Stimulated activated CD4-positive, alpha-beta T cell treated with anti-CD3 and anti-CD28 coated beads, Interleukin-15, amount 100 ng/mL, for 24 hours (primary cell): ENCODE measurements at places on chromosomes 2 and 18.

DNA sequence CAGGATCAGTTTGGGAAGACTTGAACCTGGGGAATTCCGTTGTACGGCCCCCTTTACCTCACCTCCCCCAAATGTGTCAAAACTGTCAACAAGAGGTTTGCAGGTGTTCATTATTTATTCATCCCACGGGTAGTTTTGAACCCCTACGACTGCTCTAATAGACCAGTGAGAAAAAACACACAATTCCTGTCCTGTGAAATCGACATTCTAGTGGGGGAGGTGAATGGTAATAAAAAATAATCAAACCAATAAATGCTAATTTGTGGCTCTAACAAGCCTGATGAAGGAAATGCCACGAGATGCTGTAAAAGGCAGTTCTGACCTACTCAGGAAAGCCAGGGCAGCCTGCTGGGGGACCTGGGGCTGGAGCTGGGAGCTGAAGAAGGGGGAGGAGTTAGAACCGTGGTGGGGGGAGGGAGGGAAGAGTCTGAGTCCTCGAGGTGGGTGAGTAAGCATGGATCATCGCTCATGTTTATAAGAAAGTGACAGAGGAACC is 463 bp upstream of the DNAJB2 start:
- no peak for DNase-seq

DNA sequence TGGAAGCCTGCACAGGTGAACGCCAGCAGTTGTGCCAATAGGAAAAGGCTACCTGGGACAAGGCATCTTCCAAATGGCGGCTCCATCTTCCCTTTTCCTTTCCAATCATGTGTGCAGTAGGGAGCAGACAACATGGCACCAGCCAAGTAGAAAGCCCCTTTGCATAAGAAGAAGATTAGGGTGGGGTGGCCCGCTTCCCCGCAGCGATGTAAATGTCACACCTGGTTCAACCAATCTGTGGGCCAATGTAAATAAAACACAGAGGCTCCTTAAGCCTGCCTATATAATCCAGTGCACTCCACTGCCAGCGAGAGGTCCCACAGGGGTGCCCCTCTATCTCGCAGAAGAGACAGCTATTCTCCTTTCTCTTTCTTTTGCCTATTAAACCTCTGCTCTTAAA is 468.4 kb upstream of the CRIM1 start:
- no peak for DNase-seq

DNA sequence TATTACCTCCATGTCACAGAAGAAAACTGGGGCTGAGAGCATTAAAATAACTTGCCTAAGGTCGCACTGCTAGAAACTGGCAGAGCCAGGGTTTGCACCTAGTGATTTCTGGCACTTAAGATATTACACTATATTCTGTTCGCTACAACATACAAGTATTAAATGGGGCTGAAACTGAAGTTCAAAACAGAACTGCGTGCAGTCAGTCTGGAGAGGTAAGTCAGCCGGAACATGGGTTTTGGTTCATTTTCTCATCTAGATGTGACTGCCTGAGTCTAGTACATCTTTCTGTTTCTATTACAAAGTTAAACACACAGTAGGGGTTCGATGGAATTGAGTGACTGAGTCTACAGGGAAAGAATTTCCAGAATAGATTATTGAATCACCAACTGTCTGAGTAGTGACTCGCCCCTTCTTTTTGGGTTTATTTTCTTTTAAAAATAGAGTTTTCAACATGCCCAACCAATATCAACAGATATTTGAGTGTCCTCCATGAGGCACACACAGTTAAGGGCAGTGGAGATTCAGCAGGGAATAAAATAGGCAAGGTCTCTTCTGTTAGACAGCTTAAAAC is 150.8 kb downstream of the RNF152 start:
- DNase-seq = no peak

DNA sequence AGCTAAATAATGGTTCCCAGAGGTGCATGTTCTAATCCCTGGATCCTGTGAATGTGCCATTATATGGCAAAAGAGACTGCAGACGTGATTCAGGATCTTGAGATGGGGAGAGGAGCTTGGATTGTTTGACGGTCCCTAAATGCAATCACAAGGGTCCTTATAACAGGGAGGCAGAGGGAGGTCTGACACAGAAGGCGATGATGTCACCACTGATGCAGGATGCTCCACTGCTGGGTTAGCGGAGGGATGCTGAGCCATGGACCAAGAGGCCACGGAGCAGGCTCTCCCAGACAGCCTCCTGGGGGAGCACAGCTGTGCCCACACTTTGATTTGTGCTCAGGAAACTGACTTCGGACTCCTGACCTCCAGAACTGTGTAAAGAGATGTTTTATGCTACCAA is 156.2 kb downstream of the UXS1 start:
- DNase-seq = no peak

DNA sequence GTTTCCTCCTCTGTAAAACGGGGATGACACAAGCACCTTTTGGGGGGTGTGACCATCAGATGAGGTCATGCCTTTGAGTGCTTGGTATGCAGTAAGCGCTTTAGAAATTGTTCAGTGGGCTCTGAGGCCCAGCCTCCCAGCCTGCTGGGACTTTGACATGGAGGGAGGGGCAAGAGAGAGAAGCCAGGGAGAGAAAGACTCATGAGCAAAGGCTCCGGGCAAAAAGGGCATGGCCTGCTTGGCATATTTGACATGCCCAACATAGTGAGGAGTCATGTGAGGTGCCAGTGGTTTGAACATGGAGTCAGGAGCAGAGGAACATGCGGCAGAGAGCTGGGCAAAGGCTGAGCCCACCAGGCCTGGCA is 14.0 kb downstream of the TNS1 start:
- DNase-seq = no peak

GRCh38 chr2:6966446-6966940 is 49.3 kb downstream of the RNF144A start:
- DNase-seq = no peak

GRCh38 chr2:166499281-166499680 is 5.2 kb upstream of the SCN7A start:
- DNase-seq = no peak

DNA sequence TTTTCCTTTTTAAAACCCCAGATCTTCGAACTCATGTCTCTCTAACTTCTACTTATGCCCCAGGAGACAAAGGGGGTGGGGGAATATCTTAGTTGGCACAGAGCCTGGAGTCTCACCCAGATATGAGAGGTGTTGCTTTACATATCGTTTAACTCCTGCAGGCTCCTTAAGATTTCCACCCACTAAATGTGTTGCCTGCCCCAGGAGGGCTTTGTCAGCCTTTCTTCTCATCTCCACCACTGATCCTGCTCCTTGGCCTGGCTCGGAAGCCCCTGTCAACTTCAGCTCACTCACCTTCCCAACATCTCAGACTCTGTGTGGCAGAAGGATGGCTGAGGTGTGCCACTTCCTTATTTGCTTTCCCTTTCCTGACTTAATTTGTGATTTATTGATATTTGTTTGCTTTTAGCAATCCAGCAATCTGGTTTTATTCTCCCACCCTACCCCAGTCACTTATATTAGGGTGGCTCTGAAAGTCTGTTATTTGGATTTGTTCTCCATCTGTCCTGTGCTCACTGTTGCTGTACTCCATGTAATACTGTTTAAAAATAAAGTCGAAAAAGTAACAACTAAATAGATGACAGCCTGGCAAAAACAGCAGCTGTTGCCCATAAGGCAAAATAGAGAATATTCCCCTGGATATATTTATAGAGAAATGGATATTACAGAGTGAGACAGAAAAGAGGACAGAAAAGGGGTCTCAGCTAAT is 200.6 kb downstream of the ZBTB7C start:
- no peak for DNase-seq

- DNase-seq = no peak
Observed at GRCh38 chr2:200337621-200338020, 31.1 kb downstream of the SPATS2L start.

- peak; percentile 33 for DNase-seq
Observed at GRCh38 chr2:101781791-101782426, 84.4 kb downstream of the MAP4K4 start.

- DNase-seq = no peak
Observed at GRCh38 chr2:152648336-152648735, 68.9 kb downstream of the PRPF40A start.

GRCh38 chr2:133312038-133312729 is 256.1 kb downstream of the NCKAP5 start:
- no peak for DNase-seq

DNA sequence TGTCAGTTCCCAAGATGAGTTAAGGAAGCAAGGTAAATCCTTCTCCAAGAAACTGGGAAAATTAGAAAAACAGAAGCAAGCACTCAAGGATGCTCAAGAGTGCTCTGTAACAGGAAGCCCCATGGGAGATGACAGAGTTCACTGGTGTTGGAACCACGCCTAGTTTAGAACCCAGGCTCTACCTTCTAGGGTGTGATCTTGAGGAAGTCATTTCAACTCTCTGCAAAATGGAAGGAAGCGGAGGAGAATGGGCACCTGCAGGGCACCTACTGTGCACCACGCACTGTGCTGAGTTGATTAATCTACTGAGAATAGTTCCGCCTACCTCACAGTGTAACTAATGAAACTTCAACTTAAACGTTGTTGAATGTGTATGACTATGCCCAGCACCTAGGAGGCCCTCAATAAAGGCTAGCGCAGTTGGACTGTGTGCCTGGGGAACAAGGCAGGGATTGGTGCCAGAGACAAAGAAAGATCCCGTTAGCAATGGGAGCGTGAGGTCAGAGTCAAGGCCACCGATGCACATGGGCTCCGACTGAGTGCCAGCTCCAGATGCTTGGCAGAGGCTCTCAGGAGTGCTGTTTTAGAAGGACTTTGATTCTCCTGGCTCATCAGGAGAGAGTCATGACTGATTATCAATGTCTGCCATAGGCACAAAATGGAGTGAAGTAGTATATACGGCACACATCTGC is 93.7 kb downstream of the MAPK4 start:
- DNase-seq = no peak

GRCh38 chr18:58562146-58562998 is 66.5 kb downstream of the ALPK2 start:
- no peak for DNase-seq

DNA sequence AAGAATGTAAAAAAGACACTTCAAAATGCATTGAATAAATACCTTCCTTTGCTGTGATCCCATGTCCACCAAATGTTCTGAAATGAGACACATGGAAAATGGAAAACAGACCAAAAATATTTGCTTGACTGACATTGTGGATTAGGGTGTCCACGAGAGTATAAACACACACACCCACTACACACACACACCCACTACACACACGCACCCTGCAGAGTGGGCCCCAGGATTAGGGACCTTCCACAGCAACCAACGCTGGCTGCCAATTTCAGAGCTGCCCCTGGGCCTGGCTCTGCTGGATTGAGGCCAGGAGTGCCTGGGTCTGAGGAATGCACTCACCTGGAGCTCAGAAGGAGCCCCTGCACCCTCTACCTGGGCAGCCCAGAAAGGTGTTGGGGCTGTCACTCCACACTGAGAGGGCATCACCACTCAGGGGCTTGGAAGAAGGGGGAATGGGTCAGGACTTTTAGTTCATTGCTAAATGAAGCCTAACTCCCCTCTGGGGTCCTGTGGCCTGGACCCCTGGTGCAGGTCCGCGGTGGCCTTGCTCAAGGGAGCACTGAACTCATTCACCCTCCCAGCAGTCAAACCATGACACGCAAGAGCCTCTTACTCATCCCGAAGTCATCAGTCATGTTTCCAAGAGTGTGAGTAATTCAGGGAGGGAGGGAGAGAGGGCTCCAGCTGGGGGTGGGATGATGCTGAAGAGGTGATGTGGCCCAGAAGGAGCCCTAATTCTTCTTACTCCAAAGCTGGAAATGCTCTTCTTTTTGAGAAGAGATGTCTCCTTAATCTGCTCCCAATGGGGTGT is 50.2 kb upstream of the PLB1 start:
- peak; percentile 80 for DNase-seq

DNA sequence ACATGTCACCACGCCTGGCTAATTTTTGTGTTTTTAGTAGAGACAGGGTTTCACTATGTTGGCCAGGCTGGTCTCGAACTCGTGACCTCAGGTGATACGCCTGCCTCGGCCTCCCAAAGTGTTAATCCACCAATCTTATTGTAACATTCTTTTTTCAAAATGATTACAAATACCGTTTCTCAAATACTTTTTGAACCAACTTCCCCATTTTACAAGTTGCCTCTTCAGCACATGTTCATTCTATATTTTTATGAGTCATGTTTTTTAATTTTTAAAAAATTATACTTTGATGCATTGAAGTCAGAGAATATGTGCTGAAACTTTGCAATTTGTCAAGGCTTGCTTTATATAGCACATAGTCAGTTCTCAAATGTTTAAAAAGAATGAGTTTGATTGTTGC is 58.2 kb downstream of the QPCT start:
- DNase-seq = no peak

- DNase-seq = no peak
Observed at GRCh38 chr2:124091721-124092120, 66.6 kb downstream of the CNTNAP5 start.

DNA sequence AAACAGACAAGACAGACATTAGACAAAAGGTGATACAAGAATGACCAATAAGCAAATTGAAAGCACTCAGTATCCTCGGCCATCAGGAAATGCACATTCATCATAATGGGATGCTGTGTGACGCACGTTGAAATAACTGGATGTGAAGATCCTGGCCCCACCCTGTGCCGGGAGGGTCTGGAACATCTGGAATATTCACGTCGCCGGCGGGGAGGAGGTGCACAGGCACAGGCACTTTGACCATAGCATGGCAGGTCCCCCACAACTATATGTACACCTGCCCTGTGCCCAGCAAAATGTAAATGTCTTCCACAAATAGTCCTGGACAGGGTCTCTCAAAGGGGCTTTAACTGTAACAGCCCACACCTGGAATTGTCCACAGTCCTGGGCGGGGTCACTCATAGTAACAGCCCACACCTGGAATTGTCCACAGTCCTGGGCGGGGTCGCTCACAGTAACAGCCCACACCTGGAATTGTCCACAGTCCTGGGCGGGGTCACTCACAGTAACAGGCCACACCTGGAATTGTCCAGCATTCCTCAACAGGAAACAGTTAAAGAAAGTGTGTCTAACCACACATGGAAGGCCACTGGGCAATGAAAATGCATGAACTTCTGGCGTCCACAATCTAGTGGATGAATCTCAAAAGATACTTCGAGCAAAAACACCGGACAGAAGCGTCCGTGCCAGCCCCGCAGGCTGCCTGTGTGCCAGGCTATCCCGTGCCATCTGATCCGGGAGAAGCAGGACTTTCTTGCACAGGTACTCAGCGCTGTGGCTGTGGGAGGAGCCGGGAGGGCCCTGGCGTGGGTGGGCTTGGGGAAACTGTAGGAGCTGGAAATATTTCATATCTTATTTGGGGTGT is 113.4 kb downstream of the RTP5 start:
- DNase-seq = no peak

GRCh38 chr18:58393295-58393694 is 235.6 kb downstream of the ALPK2 start:
- no peak for DNase-seq

DNA sequence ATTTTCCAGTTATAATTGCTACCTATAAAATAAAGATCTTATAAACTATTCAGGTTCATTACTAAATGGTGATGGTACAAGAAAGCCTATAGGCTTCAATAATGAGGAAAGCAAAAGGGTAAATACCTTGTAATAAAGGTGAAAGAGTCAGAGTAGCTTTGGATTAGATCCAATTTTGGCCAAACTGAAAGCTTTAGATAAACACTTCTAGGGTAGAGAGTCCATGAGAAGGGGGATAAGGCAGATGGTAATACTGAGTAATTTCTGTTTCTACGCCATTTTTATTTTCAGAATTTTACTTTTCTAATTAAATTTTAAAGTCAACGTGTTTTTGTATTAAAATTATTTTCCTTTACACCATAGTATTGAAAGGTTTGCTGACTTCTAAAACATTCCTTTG is 9.4 kb downstream of the CASP8 start:
- DNase-seq = no peak
